ENCODE measurements at places on chromosomes 16 and 17.

DNA sequence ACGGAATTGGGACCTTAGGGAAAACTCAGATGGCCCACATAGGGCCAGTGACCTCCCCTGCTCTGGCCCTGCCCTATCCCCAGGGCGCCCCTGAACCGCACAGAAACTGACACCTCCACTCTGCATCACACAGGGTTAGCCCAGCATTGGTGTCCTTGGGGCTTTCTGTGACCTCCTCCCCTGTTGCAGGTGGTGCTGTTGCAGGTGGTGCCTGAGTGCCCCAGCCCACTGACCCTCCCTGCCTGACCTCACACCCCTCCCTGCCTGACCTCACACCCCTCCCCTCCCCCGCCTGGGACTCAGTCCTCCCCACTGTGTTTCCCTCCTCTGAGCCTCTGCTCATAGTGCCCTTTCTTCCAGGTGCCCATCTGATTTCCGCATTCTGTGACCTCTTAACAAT lies 21.4 kb downstream of the TNFRSF13B start:
- no peak for DNase-seq

DNA sequence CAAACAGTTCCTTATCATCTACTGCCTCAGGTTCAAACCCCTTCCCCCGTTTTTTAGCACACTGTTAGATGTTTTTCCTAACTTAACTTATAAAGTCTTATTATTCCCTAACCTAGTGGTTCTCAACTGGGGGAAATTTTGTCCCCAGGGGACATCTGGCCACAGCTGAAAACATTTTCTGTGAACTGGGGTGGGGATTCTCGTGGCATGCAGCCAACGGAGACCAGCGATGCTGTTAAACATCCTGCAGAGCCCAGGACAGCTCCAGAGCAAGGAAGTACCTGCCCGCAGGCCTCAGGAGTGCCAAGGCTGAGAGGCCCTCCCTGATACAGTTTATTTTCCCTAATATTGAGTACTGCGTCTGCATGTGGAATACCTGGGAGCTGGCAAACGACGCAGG lies 24.3 kb downstream of the ZCCHC14 start:
- DNase-seq: no peak

- no peak for DNase-seq
Observed at GRCh38 chr16:53085931-53086421, 31.2 kb downstream of the CHD9 start.

- peak; percentile 57 for DNase-seq
Observed at GRCh38 chr17:62737513-62737912, 70.6 kb downstream of the MARCHF10 start.

GRCh38 chr17:28173801-28174200 lies 131.3 kb downstream of the NLK start:
- DNase-seq: no peak

DNA sequence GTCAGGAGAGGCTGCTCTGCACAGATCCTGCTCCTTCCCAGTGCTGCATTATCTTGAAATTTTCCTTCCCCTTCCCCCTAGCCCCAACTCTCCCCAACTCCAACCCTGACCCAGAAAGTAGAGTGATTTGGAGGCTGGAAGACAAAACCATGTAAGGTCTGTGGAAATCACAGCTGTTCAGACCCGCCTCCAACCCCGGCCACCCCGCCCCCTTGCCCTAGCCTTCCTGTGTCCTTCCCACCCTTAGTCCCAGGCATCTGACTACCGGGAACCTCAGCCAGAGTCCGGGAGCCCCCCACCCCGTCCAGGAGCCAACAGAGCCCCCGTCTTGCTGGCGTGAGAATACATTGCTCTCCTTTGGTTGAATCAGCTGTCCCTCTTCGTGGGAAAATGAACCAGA lies at the start of gene AOC3:
AOC3 (plus strand) TSS at position 246 of the 400 bp plus-strand sequence; CDS start at position 391, 145 bp downstream.
- no peak for DNase-seq

GRCh38 chr16:63982110-63982509 lies 1139.8 kb downstream of the CDH11 start:
- DNase-seq: no peak

- DNase-seq: no peak
Observed at GRCh38 chr17:47239967-47240651, 13.5 kb upstream of the ITGB3 start.

GRCh38 chr16:78566397-78567073 lies 467.1 kb downstream of the WWOX start:
- DNase-seq: no peak

DNA sequence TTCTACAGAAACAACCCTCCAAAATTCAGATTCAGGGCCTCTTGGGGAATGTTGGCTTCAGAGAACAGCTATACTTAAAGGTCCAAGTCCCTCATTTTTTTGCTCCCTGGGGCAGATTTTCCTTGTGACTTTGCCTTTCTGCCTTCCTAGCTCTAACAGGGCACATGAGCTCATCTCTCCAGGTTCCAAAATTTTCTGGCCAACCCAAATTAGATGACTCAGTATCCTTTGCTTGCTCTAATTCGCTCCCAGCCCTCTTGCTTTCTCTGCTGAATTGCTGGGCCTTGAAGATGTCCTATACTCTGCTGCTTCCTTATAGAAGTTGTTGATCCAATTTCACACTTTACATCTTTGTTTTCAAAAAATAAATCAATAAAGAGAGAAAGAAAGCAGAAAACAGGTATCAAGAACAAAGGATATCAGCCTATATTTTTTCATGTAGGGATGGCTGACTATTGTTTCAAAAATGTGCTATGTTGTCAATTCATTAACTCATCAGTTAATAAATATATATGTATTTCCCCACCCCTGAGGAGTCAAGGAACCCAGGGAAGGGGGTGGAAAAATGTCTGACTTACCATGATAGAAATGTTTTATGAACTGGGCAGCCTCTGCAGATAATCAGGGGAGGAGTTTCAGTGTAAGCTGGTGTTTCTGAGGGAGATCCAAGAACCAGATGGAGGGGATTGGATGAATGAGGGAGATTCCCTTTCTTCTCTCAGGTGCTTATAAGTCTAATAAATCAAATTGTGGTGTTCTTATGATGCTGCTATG lies 1.0 kb upstream of the KRTAP4-2 start:
- no peak for DNase-seq

DNA sequence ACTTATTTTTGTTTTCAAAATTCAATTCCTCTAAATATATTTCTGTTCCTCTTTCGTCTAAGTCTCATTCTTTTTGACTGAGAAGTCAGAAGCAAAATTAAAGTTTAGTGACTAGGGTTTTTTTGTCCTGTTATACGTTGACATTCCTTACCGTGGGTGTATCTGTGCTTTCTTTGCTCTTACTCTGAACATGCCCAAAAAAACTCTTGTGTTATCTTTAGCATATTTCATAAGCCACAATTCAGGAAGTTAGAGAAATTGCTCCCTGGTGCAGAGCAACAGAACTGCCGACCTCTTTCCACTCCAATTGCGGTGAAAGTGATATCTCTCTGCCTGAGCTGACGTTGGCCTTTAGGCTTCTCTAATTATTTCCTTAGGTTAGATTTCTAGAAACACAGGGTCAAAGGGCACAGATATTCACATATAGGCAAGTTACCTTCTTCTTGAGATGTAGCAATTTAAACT lies 65.7 kb downstream of the CENPV start:
- no peak for DNase-seq

GRCh38 chr17:79654350-79654959 lies 43.6 kb upstream of the RBFOX3 start:
- no peak for DNase-seq

GRCh38 chr17:1933875-1934715 lies 91.0 kb downstream of the RTN4RL1 start:
- DNase-seq: no peak

- DNase-seq: no peak
Observed at GRCh38 chr16:54055191-54055590, 231.4 kb downstream of the IRX3 start.

GRCh38 chr16:2724816-2725348 lies 4.9 kb upstream of the PRSS27 start:
- DNase-seq: no peak

DNA sequence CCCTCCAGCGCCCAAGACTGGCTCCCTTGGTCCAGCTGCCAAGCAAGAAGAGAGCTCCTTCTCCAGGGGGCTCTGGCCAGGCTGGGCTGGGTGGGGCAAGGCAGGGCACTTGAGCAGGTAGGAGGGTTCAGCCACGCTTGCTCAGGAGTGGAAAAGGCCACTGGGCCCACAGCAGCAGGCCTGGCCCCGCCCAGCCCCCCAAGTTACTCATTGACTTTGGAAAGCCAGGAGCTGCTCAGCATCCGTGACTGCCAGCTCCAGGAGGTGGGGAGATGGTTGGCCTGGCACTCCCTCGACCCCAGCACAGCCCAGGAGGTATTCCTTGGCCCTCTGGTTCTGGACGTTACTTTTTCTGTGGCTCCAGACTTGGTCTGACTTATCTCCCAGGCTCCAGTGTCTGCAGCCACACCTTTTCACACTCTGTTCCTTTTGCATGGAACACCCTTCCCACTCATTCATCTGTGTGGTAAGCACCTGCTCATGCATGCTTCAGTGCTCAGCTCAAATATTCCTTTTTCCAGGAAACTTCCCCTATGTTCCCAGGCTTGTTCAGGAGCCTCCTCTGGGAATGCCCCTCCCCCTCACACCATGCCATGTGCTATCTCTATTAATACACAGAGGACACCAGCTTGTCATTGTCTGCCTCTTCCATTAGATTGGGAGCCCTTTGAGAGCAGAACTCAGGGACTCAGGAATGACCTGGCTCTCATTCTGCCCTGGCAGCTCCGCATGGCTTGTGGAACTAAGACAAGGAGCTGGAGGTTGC lies at the start of gene CDH16:
CDH16 (minus strand) TSS at position 83 of the 766 bp plus-strand sequence. CDS start 820 bp downstream, outside the sequence.
- DNase-seq: no peak

- DNase-seq: peak; percentile 63
Observed at GRCh38 chr17:38893607-38894006, 23.7 kb downstream of the LASP1 start.

- DNase-seq: no peak
Observed at GRCh38 chr16:79191933-79192332, 408.6 kb downstream of the MAF start.

GRCh38 chr17:4074831-4075495 lies 67.9 kb downstream of the ZZEF1 start:
- DNase-seq: no peak

DNA sequence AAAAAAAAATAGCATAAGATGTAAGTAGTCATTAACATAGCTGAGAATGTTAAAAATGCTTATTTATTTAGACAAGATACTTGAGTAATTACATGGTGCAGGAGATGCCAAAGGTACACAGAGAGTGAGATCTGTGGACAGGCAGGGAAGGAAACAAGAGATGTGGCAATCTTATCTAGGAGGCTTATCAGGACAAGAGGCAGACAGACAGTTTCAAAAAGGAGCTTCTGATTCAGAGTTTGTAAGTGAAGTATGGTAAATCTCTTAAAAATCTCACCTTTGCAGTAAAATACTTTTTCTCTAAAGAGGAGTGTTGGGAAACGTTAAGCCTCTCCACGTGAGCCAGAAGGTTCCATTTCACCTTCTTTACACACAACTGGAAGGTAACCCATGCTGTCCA lies 19.9 kb upstream of the GHDC start:
- DNase-seq: no peak

DNA sequence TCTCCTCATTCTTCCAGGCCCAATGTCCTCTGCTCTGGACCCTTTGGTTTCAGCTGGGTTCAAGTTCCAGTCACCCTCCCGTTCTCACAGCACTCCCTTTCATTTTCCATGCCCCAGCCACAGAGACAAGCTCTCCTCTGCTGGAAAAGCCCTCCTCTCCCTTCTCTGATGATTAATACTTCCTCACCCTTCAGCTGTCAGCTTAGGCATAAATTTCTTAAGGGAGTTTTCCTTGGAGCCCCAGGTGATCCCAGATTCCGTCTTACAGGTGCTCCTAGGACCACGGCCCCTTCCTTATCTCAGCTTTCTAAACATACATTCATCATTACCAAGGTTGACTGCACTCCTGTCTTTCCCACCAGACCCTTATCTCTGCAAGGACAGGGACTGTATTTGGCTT lies 10.4 kb downstream of the CHAD start:
- no peak for DNase-seq

DNA sequence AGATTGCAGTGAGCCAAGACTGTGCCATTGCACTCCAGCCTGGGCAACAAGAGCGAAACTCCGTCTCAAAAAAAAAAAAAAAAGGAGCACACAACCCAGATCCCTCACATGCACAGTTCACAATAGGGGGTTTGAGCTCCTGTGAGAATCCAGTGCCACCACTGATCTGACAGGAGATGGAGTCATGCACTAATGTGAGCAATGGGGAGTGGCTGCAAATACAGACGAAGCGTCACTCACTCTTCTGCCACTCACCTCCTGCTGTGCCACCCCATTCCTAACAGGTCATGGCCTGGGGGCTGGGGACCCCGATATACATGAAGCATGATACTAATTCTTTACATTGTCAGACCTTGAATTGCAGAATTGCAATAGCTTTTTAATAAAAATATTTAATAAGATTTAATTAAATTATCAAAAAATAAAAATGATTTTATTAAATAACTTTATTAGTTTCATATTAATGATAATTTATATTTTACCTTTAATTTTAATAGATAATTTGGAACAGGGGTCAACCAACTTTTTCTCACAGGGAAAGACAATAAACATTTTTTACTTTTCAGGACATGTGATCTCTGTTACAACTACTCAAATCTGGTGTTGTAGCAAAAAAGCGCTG lies 171.4 kb downstream of the COPRS start:
- DNase-seq: no peak

Data from activated T-cell treated with anti-CD3 and anti-CD28 coated beads, Interleukin-2, amount 50 U/mL, for 48 hours (primary cell).